Right atrium auricular region (tissue), 2 donors: ENCODE measurements at places on chromosomes 5 and 9. TPM values are rescaled to one million over a fixed set of nuclear protein-coding genes. Genes with fewer than 3 reads are reported as not detected.

SPATA9 gene
- 0.30 TPM for total RNA-seq

SEMA5A gene
- 26.2 TPM for total RNA-seq

PCDHAC2 gene
- 3.7 TPM for total RNA-seq

PHF2 gene
- total RNA-seq = 29.3 TPM

CENPK gene
- not detected for total RNA-seq

DNA sequence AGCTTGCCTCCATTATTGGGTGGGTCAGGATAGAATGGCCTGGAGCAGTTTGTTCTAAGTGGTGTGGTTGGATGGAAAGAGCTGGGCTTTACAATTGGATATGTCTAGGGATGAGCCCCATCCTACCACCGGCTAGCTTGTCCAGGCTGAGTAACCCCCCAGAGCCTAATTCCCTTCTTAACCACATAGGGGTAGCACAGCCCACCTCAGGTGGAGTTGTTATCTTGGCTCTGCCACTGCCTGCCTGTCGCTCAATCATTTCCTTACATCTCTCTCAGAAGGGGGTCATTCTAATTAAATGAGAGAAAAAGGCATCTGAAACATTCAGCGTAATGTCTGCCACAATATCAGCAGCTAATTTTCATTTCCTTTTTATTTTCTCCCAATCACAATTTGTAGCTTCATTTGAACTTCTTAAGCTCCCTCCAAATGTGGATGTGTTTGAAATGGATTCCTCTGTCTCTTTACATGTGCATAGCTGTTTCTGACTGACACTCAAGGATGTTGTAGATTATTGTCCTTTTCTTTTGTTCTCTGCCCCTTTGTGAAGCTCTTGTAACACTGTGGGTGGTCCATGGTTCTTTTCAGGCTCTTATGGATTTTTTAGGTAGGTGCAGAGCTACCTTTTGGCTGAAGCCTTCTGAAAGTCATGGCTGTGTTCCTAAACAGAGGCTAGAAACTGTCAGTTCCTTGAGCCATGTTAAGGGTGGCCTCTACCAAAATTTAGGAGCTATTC lies 383.1 kb upstream of the KLF4 start:
- H3K36me3 ChIP-seq = no peaks in the 10 kb centered on the region
- no peaks in the 10 kb centered on the region for H3K27me3 ChIP-seq
- no peak for DNase-seq

DNA sequence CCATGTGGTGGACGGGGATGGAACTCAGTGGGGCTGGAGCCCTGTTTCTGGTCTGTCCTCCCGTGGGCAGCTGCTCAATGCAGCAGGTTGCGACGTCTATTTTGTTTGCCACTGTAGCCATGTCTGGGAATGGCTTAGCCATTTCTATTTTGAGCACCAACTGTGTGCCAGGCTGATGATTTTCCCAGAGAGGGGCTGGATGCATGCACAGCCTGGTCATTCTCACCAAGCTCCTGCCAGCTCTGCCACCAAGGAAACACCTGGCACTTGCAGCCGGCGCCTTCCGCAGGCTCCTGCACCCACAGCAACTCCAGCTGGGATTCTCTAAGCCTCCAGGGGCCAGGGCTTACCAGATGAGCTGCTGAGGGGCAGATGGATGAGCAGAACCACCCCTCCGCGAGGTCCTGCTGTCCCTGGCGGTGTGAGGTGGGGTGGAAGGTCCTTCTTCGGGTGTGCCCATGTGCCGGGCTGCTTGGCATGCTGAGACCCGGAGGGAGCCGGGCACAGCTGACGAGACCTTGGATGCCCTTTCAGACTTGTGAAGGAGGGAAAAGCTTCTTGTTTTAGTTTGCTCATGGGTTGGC lies 151.2 kb downstream of the RXRA start:
- H3K27me3 ChIP-seq = no peaks in the 10 kb centered on the region
- H3K36me3 ChIP-seq = no peaks in the 10 kb centered on the region
- H3K27ac ChIP-seq = no peak overlapping the region
- no peak for DNase-seq
- H3K4me3 ChIP-seq = no peak overlapping the region
- H3K4me1 ChIP-seq = no peaks in the 10 kb centered on the region

- no peaks in the 10 kb centered on the region for H3K36me3 ChIP-seq
- H3K27ac ChIP-seq = no peak overlapping the region
- H3K4me1 ChIP-seq = peaks cover 9% of the 10 kb centered on the region
- no peak overlapping the region for H3K4me3 ChIP-seq
- H3K27me3 ChIP-seq = no peaks in the 10 kb centered on the region
- no peak for DNase-seq
These were observed 35.0 kb downstream of the TLR4 start for GRCh38 chr9:117739206-117739605.

DNA sequence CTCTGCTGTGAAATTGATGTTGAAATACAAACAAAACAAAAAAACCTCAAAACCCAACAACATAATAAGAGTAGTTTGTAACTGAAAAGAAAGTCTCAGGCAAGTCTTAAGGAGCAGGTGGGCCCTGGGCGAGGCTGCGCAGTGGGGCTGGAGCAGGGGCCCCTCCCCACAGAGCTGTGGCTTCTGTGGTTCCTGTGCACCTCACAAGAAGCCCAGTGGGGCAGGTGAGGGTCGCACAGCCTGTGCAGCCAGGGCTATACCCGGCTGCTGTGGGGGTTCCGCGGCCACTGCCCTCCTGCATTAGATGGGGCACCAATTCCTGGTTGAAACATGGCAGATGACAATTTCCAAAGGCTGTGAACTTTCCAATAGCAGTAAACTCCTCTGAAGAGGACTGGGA lies 75.3 kb downstream of the TRIO start:
- no peaks in the 10 kb centered on the region for H3K4me1 ChIP-seq
- H3K27me3 ChIP-seq = no peaks in the 10 kb centered on the region
- H3K27ac ChIP-seq = no peak overlapping the region
- no peak overlapping the region for H3K4me3 ChIP-seq

- H3K4me3 ChIP-seq = no peak overlapping the region
- H3K4me1 ChIP-seq = no peaks in the 10 kb centered on the region
- DNase-seq = no peak
- H3K36me3 ChIP-seq = no peaks in the 10 kb centered on the region
- no peak overlapping the region for H3K27ac ChIP-seq
- no peaks in the 10 kb centered on the region for H3K27me3 ChIP-seq
These were observed 357.6 kb upstream of the IRX4 start for GRCh38 chr5:2240118-2240904.

DNA sequence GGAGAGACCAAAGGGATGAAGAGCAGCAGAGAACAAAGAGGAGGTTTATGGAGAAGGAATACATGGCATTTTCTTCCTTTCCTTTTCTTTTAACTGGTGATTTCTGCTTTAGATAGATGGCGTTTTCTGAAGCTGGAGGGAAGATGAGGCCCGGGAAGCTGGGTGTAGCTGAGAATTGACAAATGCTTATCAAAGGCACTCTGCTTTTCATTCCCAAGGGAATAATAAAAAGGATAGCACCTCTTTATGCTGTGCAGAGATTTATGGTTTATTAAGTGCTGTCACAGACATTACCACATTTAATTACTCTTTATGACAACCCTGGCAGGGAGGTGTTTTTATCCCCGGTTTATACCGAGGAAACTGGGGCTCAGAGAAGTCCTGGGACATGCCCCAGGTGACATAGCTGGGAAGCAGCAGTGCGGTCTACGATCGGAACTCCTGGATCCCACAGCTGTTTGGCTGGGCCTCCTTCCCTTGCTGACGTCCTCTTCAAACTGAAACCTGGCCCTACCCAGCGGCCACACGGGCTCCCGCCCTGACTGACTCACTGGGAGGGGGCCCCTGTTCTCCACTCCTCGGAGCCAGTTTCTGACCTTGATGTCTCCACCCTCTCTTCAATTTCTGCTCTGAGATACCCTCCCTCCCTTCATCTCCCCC lies 8.2 kb upstream of the EPB41L4B start:
- H3K4me3 ChIP-seq = peak overlapping the region; percentile 13
- H3K36me3 ChIP-seq = no peaks in the 10 kb centered on the region

GRCh38 chr5:136396886-136397285 lies 31.5 kb upstream of the TRPC7 start:
- H3K27me3 ChIP-seq = no peaks in the 10 kb centered on the region
- H3K27ac ChIP-seq = no peak overlapping the region
- H3K36me3 ChIP-seq = no peaks in the 10 kb centered on the region
- no peaks in the 10 kb centered on the region for H3K4me1 ChIP-seq
- no peak overlapping the region for H3K4me3 ChIP-seq
- DNase-seq = no peak

DNA sequence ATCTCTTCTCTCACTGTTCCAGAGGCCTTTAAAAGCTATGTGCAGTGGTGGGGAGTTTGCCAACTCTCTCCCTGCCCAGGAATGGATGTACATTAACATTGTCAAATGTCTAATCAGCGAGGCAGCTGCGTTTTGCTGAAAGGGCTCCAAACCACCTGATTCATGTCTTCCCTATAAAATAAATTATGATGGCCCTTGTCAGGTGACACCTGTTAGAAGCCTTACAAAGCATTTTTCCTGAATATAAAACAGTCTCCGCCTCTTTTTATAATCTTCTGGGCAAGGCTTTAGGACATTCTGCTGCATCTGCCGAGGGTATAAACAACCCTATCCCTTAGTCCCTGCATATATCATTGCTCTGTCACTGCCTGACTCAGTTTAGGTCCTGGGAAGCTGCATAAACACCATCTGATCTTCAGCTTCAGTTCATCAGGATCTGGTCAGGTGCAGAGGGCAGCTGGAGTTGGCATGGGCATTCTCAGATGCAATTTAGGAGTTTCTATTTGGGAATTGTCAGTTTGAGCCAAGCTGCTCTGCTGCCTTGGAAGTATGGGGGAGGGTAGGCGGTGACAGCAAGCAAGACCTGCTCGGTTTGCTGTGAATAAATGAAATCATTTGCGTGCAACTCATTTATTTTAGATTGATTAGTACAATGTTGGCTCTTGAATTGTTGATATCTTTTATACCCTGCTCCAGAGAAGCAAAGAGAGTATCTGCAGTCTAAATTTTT lies 103.5 kb downstream of the ACER2 start:
- H3K27me3 ChIP-seq = no peaks in the 10 kb centered on the region
- DNase-seq = no peak
- H3K27ac ChIP-seq = no peak overlapping the region
